ENCODE measurements at places on chromosomes 5 and 9. TPM values are rescaled to one million over a fixed set of nuclear protein-coding genes. Genes with fewer than 3 reads are reported as not detected.

HAVCR2 gene
- total RNA-seq: 3.5 TPM

EGFL7 gene
- total RNA-seq: 26.7 TPM

ANKRD34B gene
- total RNA-seq: not detected

PGM5 gene
- total RNA-seq: 3.4 TPM

SURF1 gene
- total RNA-seq: 48.6 TPM

FOXD4L5 gene
- total RNA-seq: 0.23 TPM

PTPN3 gene
- 33.3 TPM for total RNA-seq

UBLCP1 gene
- 7.5 TPM for total RNA-seq

GRCh38 chr9:136671646-136672430, 9.1 kb downstream of the EGFL7 start:
- DNase-seq: no peak
- H3K27me3 ChIP-seq: no peaks in the 10 kb centered on the region
- H3K4me1 ChIP-seq: peaks cover 32% of the 10 kb centered on the region
- peak overlapping the region; percentile 51 for H3K27ac ChIP-seq

GRCh38 chr5:137181667-137182066, 317.5 kb downstream of the SPOCK1 start:
- no peaks in the 10 kb centered on the region for H3K36me3 ChIP-seq
- H3K27ac ChIP-seq: no peak overlapping the region
- no peaks in the 10 kb centered on the region for H3K27me3 ChIP-seq
- H3K4me3 ChIP-seq: no peak overlapping the region
- no peaks in the 10 kb centered on the region for H3K4me1 ChIP-seq
- no peak for DNase-seq

GRCh38 chr9:130090915-130091314, 37.2 kb downstream of the GPR107 start:
- no peaks in the 10 kb centered on the region for H3K4me1 ChIP-seq
- no peak overlapping the region for H3K4me3 ChIP-seq
- H3K36me3 ChIP-seq: peaks cover 47% of the 10 kb centered on the region
- H3K27ac ChIP-seq: no peak overlapping the region
- no peaks in the 10 kb centered on the region for H3K27me3 ChIP-seq

DNA sequence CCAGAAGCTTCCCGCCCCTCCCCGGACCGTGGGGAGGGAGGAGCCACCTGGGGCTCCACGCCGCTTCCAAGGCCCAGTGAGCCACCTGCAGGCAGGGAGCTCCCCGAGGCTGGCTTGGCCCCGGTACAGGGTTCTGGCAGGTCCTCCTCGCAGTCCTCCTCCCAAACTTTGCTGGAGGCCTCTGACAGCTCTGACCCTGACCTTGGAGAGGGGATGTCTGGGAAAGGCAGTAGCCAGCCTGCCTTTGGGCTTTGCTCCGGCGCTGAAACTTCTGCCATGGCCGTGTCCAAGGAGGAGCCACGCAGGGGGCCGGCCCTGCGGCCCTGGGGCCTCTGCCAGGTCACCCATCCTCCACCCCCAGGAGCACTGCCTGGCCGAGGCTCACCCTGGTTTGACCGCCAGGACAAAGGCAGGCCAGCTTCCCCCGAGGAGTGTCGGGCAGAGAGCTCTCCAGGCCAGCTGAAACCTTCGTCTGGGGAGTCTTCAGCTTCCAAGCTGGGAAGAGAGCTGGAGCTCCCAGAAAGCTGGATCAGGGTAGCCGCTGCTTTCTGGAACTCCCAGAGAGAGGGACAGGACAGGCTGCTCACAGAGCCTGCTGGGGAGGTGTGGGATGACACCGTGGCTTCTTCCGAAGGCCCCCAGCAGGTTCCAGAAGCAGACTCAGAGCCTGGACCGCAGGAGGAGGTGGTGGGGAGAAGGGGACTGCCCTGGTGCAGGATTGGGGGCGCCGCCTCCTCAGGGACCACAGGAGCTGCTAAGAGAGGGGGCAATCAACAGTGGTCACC, 9.0 kb upstream of the QSOX2 start:
- no peak overlapping the region for H3K27ac ChIP-seq
- H3K4me3 ChIP-seq: no peak overlapping the region
- no peaks in the 10 kb centered on the region for H3K4me1 ChIP-seq
- H3K36me3 ChIP-seq: no peaks in the 10 kb centered on the region
- peak; percentile 51 for DNase-seq

DNA sequence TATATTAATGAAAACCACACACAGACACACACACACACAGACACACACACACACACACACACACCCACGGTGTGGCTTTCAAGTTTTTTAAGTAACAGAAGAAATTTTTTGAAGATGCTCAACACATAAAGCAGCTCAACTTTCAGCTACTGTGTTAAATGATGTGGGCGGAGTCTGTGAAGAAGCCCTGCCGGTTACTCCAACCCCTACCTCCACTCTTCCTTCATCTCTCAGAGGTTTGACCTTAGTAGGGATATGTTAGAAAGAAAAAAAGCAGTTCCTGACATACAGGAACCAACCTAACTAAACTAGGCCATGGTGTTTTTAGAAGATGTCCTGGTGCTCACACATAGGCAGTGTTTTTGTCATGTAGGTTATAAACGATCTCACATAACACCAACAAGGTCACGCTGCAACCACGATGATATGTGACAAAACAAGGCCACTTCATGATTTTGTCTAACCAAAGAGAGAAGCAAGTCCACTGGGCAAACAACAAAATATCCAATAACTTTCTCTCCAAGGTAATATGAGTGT, 112.8 kb downstream of the EMB start:
- H3K4me3 ChIP-seq: no peak overlapping the region
- no peaks in the 10 kb centered on the region for H3K27me3 ChIP-seq
- H3K27ac ChIP-seq: no peak overlapping the region
- no peaks in the 10 kb centered on the region for H3K36me3 ChIP-seq

- no peaks in the 10 kb centered on the region for H3K27me3 ChIP-seq
- H3K36me3 ChIP-seq: no peaks in the 10 kb centered on the region
Measured at GRCh38 chr5:88551724-88552345, 283.2 kb upstream of the TMEM161B start.

GRCh38 chr5:67814569-67815311, 400.8 kb upstream of the PIK3R1 start:
- peaks cover 31% of the 10 kb centered on the region for H3K4me1 ChIP-seq
- peak overlapping the region; percentile 90 for H3K27ac ChIP-seq
- no peak overlapping the region for H3K4me3 ChIP-seq
- no peaks in the 10 kb centered on the region for H3K36me3 ChIP-seq
- DNase-seq: no peak

GRCh38 chr5:86880344-86880743, 262.6 kb downstream of the COX7C start:
- no peaks in the 10 kb centered on the region for H3K4me1 ChIP-seq
- H3K27ac ChIP-seq: no peak overlapping the region
- no peaks in the 10 kb centered on the region for H3K36me3 ChIP-seq
- DNase-seq: no peak

DNA sequence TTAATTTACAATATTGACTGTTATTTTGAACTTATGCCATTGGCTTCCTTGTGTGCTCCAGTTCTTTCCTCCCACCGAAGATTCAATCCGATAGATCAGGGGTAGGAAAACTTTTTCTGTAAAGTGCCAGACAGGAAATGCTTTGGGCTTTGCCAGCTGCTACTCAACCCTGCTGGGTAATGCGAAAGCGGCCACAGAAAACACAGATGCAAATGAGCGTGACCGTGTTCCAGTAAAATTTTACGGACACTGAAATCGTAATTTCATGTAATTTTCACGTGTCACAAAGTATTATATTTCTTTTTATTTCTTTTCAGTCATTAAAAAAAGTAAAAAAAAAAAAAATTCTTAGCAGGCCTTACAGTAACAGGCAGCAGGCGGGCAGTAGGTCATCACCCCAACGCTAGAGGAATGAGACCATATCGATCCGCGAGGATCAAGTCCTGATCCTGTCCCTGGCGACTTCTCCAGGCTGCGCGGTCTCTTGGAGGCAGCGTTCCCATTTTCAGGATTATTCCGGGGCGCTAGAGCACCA, 599 bp downstream of the NMRK1 start:
- H3K4me3 ChIP-seq: peak overlapping the region; percentile 94
- H3K27ac ChIP-seq: peak overlapping the region; percentile 90
- peaks cover 3% of the 10 kb centered on the region for H3K36me3 ChIP-seq
- DNase-seq: peak; percentile 56
- no peaks in the 10 kb centered on the region for H3K4me1 ChIP-seq

DNA sequence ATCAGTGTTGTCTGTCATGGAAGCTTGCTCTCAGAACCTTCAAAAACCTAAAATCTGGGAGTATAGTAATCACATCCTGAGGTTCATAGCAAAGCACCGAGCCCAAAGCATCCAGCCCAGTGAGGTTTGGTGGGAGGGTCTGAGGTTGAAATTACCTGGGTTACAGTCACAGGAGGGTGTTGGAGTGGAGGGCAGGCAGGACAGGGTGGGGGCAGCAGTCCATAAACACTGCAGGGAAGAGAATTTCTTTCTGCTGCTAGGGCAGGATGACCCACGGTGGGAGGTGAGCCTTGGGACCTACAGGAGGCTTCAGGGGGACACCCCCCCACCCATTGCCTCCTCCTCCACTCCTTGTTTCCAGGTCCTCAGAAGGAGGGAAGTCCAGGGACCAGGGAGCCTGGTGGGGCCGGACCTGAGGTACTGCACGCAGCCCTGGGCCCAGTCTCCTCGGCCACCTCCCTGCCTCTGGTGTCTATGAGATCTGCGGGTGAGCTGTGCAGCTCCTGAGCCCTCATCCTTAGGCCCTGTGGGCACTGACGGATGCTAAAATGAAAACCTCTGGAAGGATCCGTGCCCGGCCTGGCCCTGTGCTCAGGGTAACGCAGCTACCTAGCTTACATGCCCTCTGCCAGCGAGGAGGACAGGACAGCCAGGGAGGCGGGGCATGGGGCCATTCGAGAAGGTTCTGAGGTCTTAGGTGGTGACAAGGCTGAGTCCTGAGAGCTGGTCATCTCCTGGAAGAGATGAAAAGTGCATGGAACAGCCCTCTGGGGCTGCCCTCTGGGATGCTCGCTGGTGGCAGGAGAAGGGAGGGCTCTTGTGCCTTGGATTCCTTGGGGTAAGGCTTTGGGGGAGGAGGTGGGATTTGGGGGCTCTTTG, 1.8 kb upstream of the ADCY2 start:
- no peak overlapping the region for H3K4me3 ChIP-seq
- no peaks in the 10 kb centered on the region for H3K36me3 ChIP-seq
- no peaks in the 10 kb centered on the region for H3K27me3 ChIP-seq

DNA sequence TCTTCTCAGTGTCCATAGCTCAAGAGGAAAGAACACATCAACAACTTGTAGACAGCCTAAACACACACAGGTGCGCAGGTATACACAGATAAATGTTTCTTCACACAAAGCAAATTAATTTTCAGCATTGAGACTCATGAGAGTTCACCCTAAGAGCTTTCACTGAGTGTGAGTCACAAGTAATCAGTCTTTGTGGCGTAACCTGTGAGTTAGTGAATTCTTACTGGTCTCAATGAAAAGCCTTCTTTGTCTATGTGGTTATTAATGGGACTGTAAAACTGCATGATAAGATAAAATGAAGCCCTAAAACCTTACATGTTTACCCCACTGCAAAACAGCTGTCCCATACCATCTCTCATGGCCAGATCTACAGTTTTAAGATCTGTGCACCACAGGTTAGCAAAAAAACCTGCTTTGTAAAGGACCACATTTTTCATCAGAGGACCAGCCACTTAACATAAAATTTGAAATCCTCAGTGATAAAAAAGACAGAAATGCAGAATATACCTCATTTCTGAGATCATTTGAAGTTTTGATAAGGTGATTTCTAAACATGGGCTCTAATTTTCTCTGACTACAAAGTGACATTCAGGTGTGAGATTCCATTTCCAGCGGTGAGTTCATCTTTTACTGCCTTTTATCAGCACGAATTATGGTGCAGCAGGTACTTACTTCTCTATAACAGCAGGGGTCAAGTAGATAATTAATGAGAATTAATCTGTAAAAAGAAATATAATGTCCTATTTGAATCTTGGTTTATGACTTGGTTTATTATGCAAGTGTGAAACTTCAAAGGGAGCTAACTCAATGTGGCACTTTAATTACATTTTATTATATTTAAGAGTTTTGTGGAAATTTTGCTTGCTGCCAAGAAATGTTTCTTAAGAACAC, 335.7 kb upstream of the PIK3R1 start:
- no peak for DNase-seq
- H3K36me3 ChIP-seq: no peaks in the 10 kb centered on the region
- H3K4me1 ChIP-seq: no peaks in the 10 kb centered on the region
- no peak overlapping the region for H3K4me3 ChIP-seq
- no peak overlapping the region for H3K27ac ChIP-seq
- H3K27me3 ChIP-seq: no peaks in the 10 kb centered on the region
